NCI-H1930 (cell line): ENCODE measurements at places on chromosomes 6 and 20.

- DNase-seq, result no peak
Measured at GRCh38 chr20:24684421-24684871, 215.0 kb downstream of the SYNDIG1 start.

DNA sequence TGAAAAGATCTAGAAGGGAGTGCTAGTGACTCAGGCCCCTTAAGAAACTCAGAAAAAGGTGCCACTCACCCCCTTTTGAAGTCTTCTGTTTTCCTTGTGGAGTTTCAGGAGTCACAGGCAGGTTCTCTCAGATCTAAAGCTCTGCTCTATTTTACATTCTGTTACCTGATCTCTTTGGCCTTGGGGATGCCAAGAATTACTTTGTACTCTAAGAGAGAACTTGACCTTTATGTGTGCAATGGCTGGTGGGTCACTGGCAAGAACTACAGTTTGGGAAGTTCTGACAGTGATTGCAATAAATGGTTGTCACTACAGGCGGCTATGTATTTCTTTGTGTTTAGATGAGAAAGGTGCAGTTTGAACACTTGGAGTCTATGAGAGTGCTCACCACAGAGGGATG, 24.2 kb upstream of the ENPP4 start:
- DNase-seq, result no peak

DNA sequence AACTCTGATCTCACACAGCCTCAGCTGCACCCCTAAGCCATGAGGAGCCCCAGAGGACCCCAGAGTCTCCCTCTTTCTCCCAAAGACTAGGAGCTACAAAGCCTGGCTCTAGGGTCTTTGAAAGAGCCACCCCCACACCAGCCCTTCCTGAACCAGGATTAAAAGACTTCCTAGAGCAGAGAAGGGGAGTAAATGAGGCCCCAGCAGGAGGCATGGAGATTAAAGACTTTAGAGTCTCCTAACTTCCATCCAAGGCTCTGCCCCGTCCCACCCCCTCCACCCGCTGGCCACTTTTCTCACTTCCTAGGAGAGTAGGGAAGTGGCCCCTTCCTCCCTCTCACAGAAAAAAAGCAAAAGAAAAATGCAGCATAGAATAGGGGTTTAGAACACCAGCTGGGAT, 1.7 kb downstream of the PREX1 start:
- DNase-seq, result no peak

- DNase-seq, result peak; percentile 37
Measured at GRCh38 chr20:35604449-35604747, 11.2 kb upstream of the SPAG4 start.

DNA sequence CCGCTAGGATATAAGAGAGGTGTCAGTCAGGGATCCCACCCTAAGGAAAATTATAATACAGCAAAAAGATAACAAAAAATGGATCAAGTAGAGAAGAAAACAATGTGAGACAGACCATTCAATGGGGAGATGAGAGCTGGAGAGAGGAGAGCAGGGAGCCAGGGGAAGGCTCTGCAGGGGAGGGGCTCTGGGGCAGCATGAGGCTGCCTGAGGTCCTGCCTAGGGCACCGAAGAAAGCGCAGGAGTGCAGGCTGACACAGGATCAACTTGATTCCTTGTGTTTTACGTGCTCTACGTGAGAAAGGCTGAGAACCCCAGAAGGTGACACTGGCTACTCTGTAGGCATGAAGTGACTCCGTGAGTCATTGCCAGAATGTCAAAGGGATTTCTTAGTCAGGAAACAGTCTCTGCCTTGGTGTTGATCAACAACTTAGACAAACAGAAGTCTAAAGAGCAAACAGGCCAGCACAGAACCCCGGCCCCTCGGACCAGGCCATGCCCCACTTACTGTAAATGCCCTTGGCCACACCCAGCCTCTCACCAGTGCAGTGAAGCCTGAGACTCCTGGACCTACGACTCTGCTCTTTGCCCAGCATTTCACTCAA, 290.1 kb upstream of the PRDM1 start:
- no peak for DNase-seq

DNA sequence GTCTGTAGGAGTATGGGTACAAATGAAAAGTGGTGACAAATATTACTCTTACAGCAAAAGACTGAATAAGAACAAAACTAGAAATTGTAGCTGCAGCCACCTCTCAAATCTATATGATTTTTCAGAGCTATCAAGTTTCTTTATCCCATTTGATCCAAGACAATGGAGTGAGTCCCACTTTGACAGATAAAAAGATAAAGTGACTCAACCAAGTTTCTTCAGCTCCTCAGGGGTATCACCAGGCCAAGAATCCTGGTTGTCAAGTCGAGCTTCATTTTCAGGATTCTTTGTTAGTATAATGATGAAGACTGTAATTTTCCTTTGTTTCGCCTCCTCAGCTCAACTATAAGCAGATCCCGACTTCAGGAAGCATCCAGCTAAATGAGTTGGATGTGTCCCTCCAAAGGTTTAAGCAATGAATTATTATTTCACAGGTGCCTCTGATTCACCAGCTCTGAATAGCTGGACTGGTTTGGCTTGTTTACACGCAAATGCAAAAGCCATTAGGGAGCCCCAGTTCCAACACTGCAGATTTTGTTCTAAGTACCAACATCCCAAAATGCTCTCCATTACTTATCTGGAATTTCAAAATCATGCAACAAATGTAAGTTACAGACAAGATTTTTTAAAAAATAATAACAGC, 238.9 kb downstream of the MAFB start:
- no peak for DNase-seq

- DNase-seq, result no peak
Measured at GRCh38 chr20:14740380-14740779, 403.0 kb upstream of the FLRT3 start.

DNA sequence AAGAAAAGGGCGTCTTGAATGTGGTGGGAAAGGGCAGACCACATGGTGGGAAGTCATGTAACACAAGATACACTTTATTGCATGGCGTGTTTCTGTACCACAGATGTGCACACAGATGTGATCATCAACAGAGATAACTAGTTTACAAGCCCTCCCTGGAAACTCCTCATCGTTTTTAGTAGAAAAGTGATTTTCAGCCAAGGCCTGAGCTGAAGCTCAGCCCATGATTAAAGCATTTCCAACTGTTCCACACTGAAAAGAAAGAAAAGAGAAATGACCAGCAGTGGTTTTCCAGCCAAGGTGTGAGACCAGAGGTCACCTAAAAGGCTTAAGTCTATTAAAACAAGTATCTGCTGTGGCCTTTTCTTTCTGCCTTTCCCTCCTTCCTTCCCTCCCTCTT, 463.9 kb upstream of the JAG1 start:
- DNase-seq, result no peak

DNA sequence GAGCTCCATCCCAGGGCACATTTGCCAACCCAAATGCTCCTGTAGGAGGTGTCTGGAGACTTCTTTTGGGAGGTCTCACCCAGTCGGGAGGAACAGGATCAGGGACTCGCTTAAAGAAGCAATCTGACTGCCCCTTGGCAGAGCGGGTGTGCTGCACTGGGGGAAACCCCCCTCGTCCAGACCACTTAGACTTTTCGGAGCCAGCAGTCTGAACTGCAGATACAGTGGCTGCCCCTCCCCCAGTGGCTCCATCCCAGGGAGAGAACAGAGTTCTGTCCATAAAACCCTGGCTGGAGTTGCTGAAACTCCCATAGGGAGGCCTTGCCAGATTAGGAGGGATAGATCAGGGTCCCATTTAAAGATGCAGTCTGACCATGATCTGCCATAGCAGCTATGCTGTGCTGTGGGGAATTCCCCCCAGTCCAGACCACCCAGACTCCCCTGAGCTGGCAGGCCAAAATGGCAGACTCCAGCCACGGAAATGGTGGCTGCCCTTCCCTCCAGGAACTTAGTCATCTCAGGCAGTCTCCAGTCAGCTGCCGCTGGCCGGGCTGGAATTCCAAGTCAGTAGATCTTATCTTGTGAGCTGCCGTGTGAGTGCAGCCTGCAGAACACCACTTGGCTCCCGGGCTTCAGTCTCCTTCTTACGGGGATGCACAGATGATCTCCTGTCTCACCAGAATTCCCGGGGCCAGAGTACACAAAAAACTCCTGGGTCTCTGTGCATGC, 278.1 kb upstream of the SASH1 start:
- no peak for DNase-seq

- no peak for DNase-seq
Measured at GRCh38 chr6:106530502-106530901, 98.8 kb downstream of the RTN4IP1 start.

- DNase-seq, result no peak
Measured at GRCh38 chr6:20604159-20604558, 69.9 kb downstream of the CDKAL1 start.

DNA sequence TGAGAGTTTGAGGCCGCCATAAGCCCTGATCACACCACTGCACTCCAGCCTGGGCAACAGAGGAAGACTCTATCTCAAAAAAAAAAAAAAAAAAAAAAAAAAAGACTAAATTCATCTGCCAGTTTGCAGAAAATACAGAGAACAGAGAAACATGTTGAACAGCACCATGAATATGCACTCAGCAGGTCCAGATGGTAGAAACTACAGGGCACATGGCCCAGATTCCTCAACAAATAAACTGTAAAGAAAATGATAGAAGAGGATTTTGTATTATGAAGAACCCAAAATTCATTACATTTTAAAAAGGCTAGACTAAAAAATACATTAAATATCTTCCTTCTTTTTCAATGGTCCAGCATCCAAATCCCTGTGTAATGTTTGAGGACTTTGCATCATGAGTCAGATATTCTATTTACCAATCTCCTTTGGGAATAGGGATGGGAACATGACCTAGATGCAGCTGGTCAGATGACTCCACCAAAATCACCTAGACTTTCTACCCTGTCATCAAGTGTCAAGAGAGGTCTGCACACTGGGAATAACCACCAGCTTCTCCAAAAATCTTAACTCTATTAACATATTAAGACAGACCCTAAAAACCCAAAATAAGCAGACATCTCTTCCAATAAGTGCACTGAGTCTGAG, 189.1 kb upstream of the TCF21 start:
- DNase-seq, result no peak

DNA sequence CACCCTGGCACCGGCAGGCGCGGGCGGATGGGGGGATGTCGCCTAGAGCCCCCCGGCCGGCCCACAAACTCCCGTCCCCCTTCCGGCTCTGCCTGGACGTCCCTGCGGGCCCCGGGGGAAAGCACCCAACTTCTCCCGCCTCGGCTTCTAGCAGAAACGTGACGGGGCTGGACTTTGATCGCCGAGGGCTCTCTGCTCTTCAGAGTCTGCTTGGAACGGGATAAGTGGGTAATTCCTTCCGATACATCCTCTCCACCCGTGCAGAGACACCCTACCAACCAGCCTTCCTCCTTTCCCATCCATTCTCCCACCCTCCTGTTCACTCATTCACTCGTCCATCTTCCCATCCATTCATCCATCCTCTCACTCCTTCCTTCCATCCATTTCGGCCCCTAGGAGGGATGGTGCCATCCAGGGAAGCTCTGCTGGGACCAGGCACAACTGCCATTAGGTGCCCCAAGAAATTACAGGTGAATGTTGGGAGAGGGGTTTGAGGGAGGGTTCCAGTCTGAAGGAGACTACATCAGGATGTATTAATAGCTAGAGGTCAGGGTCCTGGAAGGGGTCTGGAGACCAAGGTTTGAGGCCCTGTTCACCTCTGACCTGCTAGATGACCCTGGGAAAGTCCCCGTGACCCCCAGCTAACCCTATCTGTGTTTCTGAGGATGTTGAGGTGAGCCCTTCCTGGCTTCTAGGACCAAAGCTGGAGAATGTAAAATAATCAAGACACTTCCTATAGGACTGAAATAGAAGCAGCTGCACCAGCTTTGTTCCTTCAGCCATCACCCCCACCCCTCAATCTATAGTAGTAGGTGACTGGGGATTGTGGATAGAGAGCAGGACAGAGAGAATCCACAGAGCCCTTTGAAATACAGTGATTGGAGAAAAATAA, 538 bp downstream of the TTLL9 start:
- no peak for DNase-seq

DNA sequence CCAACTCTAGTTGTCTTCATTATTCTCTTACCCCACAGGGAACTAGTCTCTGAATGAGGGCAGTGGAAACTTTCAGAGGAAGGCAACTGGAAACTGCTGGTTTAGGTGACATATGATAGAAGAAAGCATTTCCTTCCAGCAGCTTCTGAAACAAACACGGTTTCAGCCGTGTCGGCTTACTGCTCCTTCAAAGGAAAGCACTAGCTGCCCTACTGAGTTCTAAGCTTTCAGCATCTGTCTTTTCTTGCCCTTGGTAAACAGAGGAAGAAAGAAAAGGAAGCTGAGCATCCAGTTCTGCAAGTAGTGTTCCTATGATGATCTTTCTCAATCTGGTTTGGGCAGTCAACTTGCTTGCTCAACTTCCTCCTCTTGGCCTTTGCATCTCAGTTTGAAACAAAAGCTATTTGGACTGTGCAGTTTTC, 117.5 kb upstream of the CEP85L start:
- DNase-seq, result no peak

DNA sequence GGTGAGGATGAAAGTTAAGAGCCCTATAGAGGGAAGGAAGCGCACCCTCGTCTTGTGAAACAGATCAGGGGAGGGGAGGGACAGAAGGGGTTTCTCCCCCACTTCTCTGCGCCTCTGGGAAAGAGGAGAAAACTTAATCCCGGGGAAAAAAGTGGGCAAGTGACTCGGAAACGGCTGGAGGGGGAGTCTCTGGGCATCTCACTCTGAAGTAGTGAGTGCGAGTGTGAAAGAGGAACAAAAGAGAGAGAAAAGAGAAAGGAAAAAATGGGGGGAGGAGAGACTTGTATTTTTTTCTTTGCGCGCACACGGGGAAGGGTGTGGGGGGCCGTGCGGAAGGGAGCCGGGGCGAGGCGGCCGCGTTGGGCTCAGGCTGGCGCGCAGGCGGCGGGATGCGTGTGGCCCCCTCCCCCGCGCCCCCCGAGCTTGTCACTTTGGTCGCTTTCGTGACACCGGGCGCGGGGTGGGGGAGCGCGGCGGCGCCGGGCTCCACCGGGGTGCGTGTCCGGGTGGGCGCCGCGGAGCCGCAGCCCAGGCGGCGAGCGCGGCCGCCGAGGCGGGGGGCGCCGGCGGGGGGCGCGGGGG, 454 bp downstream of the L3MBTL3 start:
- no peak for DNase-seq

- no peak for DNase-seq
Measured at GRCh38 chr6:31965700-31966099, 6.2 kb downstream of the DXO start.

DNA sequence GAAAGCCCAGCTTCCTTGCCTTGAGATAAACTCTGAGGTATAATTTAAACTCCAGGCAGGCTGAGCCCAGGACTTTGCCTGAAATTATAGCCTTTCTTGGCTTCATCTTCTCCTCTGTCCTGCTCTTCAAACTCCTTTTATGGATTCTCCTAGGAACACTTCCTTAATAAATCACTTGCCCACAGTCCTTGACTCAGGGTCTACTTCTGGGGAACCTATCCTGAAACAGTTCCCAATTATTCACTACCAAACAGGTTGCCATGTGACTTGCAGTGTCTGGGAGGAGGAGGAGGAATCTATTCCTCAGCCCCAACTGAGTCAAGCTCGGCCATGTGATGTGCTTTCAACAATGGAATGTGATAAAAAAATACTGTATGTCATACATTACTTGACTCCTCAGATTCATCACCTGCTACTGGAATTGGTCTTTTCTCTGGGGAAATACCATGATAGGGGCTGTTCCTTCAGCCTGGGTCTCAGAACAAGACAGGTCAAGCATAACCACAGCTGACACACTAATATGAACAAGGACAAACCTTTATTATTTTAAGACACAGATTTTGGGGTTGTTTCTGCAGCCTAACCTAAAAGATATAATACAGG, 20.5 kb upstream of the CDKN1A start:
- no peak for DNase-seq
